ENCODE measurements at places on chromosomes 3 and 15.

DNA sequence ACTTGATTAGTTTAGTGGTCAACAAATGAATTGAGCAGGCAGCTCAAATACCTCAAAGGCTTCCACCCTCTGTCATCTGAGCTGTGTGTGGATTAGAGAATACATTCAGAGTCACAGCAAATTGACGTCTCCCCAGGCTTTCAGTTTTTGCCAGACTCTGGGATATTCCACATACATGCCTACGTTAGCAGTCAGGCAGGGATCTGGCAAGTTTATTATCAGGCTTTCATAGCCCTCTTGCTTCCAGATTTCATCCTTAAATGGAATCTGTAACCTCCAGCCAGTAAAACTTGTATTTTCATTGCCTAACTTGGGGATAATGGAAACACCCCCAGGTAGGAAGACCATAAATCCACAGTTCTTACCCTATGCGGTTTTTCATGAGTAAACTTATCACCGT lies 115.9 kb downstream of the RASA2 start:
- no peak for DNase-seq

DNA sequence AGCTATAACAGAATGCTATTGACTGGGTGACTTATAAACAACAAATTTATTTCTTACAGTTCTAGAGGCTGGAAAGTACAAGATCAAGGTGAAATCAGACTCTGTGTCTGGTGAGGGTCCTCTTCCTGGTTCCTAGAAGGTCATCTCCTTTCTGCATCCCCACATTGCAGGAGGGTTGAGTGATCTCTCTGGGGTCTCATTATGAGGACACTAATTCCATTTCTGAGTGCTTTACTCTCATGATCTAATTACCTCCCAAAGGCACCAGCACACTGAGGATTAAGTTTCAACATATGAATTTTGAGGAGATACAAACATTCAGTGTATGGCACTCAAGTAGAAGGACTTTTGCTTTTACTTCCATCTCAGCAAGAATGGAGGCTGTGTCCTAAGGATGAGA lies 534.1 kb upstream of the KCNMB2 start:
- no peak for DNase-seq

GRCh38 chr3:23390989-23391553 lies 187.9 kb downstream of the UBE2E2 start:
- no peak for DNase-seq

DNA sequence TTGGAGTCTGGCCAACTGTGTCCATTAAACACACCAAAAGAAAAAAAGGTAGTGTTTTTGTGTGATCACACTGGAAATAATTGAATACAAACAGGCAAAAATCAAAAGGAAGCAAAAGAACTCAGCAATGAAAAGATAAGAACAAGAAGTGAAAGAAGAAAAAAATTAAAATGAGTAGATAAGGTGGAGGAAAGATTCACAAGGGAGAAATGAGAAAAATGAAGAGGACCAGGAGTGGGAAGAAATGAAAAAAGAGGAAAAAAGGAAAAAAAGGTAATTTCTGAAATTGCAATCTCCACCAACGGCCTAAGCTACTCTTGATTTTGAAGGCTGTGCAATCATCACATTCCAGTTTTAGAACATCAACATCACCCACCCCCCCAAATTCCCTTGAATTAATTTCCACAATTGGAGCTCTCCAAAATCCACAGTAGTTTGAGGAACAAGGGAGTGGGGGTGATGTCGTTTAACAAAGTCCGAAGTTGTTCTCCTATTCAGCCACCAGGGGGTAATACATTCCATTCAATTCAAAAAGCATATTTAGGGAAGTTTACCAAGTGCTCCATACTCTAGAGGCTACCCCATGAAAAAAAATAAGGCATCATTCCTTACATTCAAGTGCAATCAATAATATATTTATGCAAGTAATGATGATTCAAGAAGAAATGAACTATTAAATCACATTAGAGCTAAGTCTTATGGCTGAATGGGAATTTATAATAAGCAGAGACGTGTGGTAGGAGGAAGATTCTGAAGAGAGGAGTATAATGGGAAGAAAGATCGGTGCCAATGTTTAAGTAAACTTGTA lies 37.4 kb downstream of the ZNF860 start:
- peak; percentile 22 for DNase-seq

GRCh38 chr3:98553753-98554152 lies 22.0 kb downstream of the GPR15 start:
- no peak for DNase-seq

- DNase-seq = no peak
Measured at GRCh38 chr3:172313671-172314070, 134.6 kb downstream of the GHSR start.

GRCh38 chr3:28124882-28125281 lies 116.5 kb upstream of the CMC1 start:
- DNase-seq = no peak

DNA sequence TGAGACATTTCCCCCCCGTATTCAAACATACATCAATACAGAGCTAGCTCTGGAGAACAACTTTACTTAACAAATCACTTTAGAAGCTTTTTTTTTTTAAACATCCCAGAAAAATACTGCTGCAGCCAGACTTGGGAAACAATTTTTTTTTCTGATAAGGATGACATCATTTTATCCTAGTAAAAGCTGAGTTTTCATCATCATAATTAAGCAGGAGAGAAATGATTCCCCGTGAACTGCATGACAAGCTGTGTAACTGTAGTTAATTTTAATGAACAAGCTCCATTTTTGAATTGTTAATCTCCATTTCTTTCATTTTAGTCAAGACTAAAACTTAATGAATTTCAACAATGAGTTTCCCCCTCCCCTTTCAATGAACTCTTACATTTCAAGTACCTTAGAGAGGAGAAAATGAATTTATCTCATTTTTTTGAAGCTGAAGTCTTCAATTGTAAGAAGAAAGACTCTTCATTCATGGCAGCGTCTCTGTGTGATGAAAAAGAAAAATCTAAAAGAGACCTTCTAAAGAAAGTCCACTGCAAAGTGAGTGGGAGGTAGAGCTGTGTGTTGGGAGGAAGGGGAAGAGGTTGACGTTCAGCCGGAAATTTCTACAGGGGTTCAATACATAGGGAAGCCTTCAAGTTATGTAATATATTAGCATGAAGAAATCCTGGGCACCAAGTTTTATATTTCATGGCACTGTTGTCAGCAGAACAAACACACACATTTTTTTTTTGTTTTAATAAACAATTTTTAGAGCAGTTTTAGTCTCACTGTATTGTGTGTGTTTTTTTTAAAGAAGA lies 31.7 kb downstream of the HES1 start:
- no peak for DNase-seq

DNA sequence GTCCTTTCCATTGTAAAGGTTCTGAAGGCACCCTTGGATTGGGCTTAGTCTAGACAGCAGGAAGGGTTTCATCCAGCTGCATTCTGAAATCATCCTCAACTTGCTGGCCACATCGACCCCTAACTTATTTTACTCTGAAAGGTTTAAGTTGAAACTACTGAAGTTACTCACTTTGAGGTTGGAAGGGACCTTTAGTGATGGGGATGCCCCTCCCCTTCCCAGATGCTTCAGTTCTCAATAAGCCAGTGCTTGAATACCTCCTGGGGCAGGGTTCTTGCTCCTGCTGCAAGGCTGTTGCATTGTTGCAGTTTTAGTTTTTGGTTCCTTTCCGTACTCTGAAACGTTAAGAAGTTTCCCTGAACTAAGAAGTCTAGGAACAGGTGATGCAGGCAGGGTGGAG lies 26.4 kb downstream of the FGD5 start:
- no peak for DNase-seq
